ENCODE measurements at places on chromosomes 12 and 14.

DNA sequence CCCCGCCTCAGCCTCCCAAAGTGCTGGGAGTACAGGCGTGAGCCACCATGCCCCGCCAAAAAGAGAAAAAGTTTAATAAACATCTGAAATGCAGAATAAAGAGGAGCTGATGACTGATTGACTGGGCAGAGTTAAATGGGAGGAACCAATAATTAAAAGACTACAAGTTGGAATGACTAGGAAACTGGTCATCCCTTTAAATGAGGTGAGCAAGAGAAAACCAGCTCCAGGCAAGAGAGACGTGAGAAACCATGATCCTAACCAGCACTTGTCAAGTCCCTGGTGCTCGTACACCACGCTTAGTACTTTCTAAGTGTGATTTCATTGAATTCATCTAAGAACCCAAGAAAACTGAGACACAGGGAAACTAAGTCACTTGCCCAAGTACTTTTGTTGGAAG, 47.9 kb downstream of the MAP1LC3B2 start:
- DNase-seq = no peak

- no peak for DNase-seq
These were observed 101.4 kb downstream of the DUSP16 start for GRCh38 chr12:12460935-12461922.

- peak; percentile 87 for DNase-seq
These were observed 13.0 kb downstream of the ZFP36L1 start for GRCh38 chr14:68779761-68780323.

DNA sequence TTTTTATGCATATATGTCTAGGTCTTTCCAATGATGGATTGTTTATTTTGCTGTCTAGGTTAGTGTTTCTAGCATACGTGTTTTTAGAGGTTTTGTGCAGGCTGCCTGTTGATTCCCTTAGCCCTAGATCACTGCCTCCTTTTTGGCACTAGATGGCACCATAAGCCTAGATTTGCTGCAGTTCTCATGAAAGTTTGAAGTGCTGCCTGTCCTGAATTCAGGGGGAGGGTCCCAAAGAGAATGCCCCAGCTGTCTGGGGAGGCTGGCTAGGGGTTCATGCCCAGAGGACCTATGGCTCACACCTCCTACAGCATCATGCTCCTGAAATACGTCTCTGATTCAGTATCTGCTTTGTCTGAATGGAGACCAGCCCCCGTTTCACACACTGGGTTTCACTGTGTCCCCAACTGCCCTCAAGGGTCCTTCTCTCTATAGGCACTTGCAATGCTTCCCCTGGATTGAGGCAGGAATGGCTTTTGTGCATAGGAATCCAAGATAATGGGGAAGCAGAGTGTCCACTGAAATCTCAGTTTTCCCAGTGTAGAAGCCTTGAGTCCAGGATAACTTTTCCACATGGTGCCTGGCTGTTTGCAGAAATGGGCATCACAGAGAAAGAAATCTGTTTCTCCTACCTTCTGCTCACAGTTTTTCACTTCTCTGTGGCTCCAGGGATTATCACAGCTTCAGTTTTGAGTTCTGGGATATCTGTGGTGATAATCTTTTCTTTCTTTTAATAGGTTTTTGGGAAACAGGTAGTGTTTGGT, 14.2 kb upstream of the TXNRD1 start:
- DNase-seq = peak; percentile 69

DNA sequence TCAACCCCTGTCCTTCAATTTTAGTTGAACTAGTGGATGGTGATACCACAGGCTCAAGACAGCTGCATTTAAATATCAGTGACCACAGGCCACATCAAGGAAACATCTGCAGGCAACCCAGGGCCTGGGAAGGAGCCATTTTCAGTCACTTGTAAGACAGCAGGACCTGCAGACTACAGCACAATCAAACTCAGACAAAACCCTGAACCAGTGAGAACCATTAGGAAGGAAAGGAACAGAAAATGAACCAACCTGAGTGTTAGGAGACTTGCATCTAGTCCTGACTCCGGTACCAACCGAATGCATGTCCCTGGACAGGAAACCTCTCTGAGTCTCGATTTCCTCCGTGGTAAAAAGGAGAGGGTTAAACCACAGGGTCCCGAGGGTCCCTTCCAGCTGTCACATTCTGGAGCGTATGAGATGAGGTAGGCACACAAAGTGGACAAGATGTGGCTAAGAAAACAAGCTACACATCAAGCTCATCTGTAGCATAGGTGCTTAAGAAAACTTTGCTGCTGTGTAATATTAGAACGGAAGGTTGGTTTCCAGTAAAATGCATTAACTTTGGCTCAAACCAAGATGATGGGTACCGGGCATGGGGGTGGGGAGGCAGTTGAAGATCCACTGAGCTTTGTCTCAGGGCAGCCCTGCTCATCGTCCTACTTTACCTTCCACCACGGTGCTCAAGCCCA, 1.6 kb upstream of the CDKN1B start:
- DNase-seq = no peak

GRCh38 chr14:105862581-105863239, 336.3 kb downstream of the TMEM121 start:
- no peak for DNase-seq

- DNase-seq = peak; percentile 15
These were observed 28.8 kb downstream of the HECTD4 start for GRCh38 chr12:112353393-112353792.

DNA sequence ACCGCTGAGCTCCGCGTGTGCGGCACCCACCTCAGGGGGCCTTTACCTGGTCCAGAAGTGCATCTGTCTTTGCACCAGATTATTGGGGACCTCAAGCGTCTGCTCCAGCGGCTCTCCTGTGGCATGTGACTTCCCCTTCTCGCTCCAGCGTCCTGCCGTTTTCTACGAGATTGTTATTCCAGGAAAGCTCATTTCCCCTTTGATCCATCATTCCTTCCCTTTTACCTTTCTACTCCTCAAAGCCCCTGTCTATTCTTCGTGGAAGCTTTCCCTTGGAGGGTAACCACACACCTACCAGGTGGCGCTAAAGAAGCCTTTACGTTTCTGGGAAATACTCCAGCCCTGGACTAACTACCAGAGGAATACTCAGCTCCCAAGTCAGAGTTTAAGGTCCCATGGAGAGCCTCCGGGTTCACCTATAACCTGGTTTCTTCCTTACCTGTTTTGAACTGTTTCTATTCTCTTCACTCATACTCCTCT, 1.5 kb downstream of the FKBP4 start:
- no peak for DNase-seq

DNA sequence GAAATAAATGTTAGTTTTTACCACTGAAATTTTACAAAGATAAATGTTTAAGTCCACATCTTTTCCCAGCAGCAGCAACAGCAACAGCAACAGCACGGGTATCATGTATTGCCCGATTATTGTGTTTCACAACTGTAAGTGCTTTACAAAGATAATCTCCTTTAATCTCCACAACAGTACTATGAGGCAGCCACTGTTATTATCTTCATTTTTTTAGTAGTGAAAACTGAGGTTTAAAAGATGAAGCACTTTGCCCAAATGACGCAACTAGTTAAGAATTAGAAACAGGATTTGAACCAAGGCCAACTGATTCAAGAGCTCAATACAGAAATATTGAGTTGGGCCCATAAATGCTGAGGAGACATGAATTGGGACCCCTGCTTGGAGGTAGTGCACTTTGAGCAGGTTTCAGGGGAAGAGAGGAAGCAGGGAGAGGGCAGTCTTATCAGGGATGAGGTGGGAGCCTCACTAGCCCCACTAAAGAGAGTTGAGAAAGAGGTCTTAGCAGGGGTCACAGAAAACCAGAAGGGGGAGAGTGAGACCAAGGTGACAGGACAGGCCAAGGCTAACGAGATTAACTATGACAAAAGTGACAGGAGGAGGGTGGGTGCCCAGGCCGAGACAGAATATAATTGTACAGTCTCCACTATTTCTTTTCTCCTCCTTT, 15.3 kb downstream of the KRT2 start:
- no peak for DNase-seq

GRCh38 chr14:95229749-95230148, 72.4 kb upstream of the DICER1 start:
- DNase-seq = no peak

DNA sequence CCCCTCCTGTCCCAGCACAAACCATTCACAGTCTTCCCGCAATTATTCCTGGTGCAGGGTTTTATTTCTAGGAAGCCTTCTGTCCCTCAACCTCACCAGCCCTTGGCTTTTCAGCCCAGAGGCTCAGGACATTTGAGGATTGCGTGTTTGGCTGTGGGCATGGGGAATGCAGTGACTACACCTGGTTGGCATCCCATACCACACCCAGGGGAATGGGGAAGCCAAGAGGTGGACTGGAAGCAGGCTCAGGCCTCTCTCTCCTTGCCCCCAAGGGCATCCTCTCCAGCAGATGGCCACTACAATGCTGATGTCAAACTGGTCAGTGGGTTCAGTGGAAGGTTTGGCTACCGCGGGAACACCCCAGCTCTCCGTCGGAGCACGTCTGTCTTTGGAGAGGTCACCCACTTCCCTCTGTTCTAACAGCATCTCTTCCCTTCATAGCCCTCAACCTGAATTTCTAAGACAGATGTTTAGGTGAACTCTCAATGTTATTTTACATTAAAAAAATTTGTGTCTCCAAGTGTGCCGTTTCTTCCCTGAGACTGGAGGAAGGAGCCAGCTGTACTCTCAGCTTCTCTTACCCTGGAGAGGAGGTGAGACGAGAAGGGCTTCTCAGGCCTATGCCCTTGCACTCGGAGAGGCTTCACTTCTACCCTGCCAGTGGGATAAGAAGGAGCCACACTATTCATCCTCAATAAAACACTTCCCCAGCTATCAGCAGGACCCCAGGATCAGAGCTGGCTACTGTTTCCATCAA, 35.5 kb downstream of the DCAF4 start:
- peak; percentile 33 for DNase-seq

GRCh38 chr14:90647473-90648005, 168.7 kb downstream of the TTC7B start:
- DNase-seq = no peak

DNA sequence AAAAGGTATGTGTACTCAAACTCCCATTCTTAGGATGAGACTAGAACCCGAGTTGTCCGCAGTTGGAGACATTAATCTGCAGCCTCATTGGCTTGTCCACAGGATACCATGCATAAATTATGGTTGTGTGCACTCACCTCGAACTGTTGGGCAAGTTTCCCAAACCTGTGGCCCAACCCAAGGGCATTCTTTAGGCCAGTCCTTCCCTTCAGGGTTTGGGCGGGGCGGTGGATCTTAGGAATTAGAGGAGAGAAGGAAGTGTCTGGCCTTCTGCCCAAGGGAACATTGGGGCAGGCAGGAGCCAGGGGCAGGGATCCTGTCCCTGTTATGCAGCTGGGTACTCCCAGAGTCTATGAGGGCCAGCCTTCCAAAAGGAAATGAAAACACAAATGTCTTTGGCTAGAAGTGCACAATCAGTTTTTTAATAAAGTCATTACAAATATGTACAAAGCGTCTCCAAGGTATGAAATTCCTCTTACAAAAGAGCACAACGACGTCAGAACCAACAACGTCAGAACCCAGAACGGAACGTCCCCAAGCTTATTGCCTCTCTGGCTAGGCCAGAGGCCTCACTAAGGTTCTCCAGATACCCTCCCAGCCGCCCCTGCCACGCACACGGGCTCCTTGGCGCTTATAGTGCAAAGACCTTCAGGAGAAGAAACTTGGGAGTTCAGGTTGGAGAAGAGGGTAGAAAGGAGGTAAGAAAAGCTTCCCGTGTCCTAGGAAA, 25.3 kb downstream of the HRK start:
- DNase-seq = no peak

GRCh38 chr14:62097072-62097471, 334.9 kb downstream of the SNAPC1 start:
- DNase-seq = no peak

DNA sequence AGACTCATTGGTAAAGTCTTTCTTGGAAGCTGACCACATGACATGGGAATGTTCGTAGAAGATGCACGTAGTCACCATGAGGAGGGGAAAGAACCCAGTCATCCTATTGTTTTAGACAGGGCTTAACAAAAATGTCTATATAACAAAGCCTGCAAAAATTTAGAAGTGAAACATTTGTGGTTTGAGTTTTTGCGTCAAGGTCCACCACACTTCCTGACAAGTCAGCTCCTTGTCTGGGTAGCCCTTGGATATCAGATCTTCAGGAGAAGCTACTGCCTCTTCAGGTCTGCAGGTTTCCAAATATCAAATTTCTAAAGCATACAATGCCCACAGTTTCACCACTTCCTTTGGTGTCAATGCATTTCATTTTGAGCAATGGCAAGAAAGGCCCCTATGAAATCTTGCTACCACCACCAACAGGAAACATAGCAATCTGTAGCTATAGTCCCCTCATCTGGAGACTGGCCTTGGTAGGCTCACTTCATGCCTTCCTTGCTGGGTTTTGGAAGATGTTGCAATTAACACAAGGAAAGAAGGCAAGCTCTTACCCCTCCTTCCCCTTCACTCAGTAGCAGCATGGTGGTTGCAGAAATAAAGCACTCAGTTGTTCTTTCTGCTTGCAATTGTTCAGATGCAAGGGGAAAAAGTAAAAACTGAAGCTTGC, 235.2 kb downstream of the PCNX1 start:
- peak; percentile 92 for DNase-seq

- no peak for DNase-seq
These were observed 6.6 kb upstream of the CFAP73 start for GRCh38 chr12:113142886-113143332.

DNA sequence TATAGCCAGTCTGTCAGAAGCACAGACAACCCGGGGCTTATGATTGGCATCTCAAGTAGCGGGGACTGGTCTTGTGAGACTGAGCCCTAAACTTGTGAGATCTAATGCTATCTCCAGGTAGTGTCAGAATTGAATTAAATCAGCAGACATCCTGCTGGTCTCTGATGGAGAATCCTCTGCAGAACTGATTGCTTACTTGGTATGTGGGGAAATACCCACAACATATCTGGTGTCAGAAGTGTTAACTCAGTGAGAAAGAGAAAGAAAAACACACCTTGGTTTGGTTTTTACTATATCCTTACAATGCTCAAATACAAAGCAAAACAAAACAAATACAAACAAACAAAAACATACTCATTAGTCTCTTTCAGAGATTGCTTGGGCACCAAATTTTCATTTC, 10.0 kb downstream of the SEL1L start:
- no peak for DNase-seq

DNA sequence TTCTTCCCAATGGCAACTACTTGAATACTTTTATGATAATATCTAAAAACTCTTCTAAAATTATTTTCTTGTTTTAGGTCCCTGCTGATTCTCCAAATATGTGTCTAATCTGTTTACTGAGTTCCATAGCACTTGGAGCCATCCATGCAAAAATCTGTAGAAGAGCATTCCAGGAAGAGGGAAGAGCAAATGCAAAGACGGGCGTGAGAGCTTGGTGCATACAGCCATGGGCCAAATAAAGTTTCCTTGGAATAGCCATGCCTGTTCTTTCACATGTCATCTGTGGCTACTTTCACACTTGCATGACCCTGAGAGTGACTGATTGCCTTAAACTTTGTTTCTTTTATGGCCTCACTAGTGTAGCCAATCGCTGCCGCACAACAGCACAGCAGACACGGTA, 13.0 kb upstream of the EGLN3 start:
- DNase-seq = no peak

DNA sequence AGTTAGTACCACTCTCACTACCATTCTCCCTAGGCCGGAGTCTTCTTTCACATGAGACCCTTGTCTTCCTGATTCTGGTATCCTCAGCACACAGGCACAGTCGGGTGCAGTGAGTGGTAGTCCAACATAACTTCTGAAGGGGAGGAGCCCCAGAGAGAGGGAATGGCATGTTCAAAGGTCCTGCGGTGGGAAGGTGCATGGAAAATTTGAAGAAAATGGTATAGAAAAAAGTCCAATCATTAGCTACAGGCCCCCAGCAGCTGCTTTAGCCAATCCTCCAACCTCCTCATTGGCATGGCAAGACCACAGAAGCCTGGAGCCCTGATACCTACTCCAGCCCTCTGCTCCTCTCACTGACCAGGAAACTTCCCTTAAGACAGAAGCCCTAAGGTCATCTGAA, 96.6 kb downstream of the ZFP36L1 start:
- DNase-seq = no peak

Measured in fibroblast of skin of scalp (primary cell).